DMS79 (cell line): ENCODE measurements at places on chromosomes 7 and 10.

GRCh38 chr10:94213001-94213530 lies 149.7 kb downstream of the NOC3L start:
- no peak for DNase-seq

DNA sequence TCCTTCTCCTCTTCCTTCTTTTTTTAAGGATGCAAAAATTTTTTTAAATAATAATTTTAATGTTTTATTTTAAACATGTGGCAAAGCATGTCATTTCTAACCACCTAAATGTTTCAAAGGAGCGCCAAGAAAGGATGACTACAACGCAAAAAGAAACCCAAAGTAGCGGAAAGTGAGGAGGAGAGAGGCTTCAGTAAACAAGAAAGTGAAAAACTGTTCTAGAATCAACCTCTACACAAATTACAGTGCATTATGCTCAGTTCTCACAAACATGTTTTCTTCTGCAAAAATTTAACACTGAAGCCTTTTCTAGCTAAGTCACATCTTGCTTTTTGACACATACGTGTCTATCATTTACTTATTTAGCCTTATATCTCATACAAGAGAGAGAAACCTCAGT lies 948.6 kb downstream of the GATA3 start:
- no peak for DNase-seq

DNA sequence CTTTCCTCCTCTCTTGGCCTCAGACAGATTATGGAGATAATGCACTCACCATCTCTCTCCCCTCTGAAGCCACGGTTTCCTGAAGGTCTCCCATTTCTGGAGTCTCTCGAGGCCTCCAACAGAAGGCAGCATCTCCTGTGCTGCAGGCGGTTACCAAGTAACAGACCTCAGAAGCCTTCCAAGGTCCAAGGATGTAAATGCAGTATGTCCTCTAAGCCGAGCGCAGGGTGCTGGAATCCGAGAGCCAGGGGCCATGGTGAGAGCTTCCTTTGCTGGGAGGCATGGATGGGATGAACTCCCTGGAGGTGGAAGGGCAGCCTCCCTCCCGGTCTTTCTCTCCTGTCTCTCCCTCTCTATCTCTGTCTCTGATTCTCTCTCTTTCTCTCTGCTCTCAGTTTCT lies 79.8 kb downstream of the ADARB2 start:
- DNase-seq = no peak

GRCh38 chr10:72893136-72893798 lies at the start of gene OIT3:
Gene OIT3, plus strand, starts transcription at chr10:72893739. Its CDS starts 60 bp downstream, at chr10:72893799.
- no peak for DNase-seq

GRCh38 chr10:72076756-72077155 lies 11.6 kb downstream of the SPOCK2 start:
- no peak for DNase-seq

DNA sequence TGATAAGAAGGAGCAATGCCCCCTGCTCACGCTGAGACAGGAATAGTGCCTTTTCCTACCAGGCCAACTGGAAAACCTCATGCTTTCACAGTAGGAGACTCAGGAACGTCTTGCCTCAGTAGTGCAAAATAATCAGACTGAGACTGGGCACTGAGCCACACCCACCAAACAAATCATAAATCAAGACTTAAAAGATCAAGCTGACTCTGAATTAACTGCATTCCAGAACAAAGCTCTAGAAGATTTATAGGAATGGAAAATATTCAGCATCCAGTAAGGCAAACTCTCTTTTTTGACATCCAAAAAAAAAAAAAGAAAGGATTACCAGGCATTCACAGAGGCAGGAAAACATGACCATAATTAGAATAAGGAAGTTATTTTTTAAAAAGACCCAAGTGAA lies 30.5 kb upstream of the SLC18A3 start:
- DNase-seq = no peak
